ENCODE measurements at places on chromosomes 2 and 18.

GRCh38 chr2:68357605-68358337, 7.3 kb upstream of the PLEK start:
- DNase-seq, result no peak

GRCh38 chr18:76402026-76402990, 92.7 kb downstream of the ZNF516 start:
- no peak for DNase-seq

DNA sequence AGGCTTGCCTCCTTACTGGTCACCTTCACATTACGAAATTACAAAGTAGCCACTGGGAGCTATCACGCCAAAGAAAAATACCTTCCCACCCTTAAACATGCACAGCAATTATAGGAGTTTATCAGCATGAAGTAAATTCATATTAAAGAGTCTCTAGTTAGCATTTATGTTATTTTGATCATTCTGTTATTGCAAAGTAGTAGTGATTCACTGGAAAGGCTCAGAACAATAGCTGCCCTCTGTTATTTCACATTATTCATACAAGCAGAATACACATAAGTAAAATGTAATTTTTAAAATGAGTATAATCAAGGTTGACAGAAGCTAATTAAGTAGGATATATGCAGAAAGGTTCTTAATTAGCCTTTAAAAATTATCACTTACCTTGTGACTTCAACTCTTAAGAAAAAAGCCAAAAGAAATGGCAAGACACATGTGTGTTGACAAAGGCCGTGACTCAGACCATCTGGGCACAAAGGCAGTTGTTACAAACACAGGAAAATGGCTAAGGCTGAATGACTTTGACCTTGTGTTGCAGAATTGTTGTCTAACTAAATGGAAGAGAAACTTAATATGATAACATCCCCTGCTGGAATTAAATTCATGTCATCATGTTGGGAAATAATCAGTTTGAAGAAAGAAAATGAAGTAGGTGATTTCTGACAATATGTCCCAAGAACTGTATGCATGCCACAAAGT, 108.3 kb downstream of the ARL6IP6 start:
- no peak for DNase-seq

- DNase-seq, result peak; percentile 63
Observed at GRCh38 chr18:77131100-77131651, 1.4 kb downstream of the MBP start.

DNA sequence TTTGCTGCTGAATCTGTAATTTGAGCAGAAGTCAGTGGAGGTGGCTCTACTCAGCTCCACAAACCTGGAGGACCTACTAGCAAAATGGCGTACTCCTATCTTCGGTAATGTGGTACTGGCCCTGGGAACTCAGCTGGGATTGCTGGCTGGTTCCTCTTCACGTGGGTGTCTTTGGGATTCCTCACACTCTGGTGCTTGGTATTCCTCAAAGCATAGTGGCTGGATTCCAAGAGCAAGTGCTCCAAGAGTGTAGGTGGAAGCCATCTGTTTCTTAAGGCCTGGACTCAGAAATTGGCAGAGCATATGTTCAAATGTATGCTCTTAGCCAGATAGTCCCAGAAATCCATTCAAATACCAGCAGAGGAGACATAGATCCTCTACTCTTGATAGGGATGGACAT, 281.9 kb upstream of the CDH7 start:
- DNase-seq, result no peak

DNA sequence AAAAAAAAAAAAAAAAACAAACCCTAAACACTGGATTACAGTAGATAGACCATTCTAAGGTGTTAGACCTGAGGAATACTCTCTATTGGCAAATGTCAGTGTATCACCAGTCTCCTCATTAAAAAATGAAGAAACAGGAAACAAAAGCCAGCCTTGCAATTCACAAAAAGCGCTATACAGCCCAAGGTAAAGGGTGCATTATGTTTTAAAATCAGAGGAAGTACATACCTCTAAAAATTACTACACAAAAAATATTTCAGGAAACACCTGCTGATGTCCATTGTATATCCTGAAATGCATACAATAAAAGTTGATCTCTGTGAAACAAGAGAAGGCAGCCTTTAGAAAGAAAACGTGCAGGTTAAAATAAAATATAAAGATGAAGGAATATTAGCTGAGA, 54.9 kb upstream of the TSPYL6 start:
- no peak for DNase-seq

GRCh38 chr18:62436636-62437234, 86.1 kb upstream of the ZCCHC2 start:
- no peak for DNase-seq

DNA sequence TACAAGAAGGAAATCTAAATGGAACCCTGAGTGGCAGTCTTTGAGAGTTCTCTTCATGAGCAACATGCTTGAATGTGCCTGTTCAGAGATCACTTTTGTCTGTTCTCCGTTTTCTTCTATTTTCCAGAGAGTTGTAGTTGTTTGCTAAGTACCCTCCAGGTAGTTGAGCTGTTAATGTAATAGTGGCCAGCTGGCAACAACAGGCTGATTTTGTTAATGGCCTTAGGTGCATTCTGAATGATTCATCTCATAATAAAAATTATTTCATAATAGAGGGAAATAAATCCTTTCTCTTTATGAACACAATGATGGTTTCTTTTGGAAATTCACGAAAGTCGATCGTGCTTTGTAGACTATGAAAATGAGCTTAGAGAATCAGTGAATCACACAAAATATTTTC, 136.8 kb downstream of the LRP1B start:
- DNase-seq, result no peak

- no peak for DNase-seq
Observed at GRCh38 chr2:24818721-24819167, 25.5 kb downstream of the CENPO start.

- DNase-seq, result no peak
Observed at GRCh38 chr2:206700156-206700555, 18.0 kb downstream of the DYTN start.

- DNase-seq, result no peak
Observed at GRCh38 chr2:55547001-55547400, 27.5 kb downstream of the CFAP36 start.

GRCh38 chr2:56376699-56377665, 193.2 kb downstream of the CCDC85A start:
- no peak for DNase-seq

GRCh38 chr2:17830053-17831034, 14.1 kb downstream of the MSGN1 start:
- DNase-seq, result peak; percentile 66

DNA sequence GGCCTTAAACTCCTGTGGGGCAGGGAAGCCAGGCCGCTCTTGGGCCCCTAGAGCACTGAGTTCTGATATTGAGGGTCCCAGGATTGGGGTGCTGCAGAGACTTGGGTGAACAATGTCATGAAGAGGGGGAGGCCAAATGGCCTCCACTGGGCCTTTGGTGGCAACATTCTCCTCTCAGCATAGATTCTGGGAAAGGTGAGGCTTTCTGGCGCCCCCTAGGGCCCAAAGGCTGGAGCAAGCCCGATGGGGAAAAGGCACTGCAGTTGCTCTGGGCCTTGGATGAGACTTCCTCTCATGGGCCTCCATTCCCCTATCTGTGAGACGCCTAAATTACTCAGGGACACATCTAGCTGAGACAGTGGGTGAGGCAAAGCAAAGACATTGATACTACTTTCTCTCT, 84.8 kb downstream of the ACAA2 start:
- peak; percentile 66 for DNase-seq

GRCh38 chr18:76619621-76620315, 124.7 kb upstream of the ZNF516 start:
- no peak for DNase-seq

GRCh38 chr2:120735746-120736170, at the start of gene GLI2:
TSS of gene GLI2 (plus strand) at chr2:120735868. CDS start at chr2:120797321, 61,453 bp downstream.
- peak; percentile 68 for DNase-seq

GRCh38 chr2:234536178-234536965, 39.5 kb upstream of the ARL4C start:
- DNase-seq, result no peak

- no peak for DNase-seq
Observed at GRCh38 chr18:31554776-31555175, 36.9 kb upstream of the TTR start.

GRCh38 chr2:200471928-200472645, 37.8 kb downstream of the KCTD18 start:
- no peak for DNase-seq

DNA sequence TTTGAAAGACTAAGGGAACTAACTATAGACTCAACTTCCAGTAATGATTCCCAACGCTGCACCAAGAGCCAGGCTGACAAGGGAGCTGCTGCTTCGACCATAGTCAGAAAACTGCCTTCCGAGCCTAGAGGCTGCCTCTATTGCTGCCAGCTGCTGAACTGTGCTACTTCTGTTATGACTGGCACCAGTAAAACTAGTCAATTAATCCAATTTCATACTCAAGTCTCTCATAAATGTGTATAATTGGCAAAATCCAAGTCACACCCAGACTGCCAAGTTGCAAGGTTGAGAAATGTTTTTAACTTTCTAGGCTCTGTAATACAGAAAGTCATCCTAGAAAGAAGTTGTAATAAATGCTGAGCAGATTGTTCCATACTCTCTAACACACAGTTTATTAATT, 117.4 kb downstream of the SPOPL start:
- no peak for DNase-seq

- DNase-seq, result no peak
Observed at GRCh38 chr2:98580656-98581284, 27.5 kb downstream of the COA5 start.

DNA sequence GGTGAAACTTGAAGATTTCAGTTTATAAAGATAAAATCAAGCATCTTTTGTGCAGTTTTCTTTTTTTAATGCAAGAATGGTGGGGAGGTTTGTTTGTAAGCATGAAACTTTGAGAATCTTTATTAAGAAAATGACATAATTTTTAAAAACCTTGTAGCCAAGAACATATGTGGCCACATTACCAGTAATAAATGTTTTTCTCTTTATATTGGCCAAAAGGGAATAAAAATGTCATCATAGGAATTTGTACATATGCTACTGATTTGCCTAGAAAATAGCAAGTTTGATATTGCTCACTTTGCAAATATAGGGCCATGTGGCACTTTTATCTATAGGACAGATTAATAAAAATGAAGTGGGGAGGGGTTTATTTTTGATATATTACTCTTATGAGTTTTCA, 25.6 kb downstream of the METTL21A start:
- DNase-seq, result no peak

- no peak for DNase-seq
Observed at GRCh38 chr2:160494201-160494644, 616 bp upstream of the RBMS1 start.

DNA sequence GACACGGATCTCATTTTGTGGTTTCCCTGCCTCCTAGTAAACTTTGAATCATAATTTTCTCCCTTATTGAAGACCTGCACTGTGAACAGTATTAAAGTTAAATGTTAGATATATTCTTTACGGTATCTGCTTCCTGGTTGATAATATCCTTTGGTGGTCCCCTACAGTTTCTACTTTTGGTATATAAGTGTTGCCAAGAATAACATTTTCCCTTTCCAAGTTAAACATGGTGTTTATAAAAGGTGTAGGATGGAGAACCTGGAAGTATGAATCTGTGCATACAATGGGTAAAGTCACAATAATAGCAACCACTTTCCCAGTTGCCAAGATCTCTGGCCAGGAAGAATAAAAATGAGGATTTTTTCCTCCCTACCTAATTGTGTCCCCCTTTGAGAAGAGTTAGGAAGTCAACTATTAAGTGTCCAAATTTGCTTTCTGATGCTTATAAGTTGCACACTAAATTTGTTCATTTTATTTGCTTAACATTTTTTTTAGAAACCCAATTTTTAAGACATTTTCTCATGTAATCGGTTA, 201.0 kb upstream of the STK17B start:
- DNase-seq, result no peak

- DNase-seq, result no peak
Observed at GRCh38 chr2:21163213-21163612, 39.4 kb downstream of the TDRD15 start.

DNA sequence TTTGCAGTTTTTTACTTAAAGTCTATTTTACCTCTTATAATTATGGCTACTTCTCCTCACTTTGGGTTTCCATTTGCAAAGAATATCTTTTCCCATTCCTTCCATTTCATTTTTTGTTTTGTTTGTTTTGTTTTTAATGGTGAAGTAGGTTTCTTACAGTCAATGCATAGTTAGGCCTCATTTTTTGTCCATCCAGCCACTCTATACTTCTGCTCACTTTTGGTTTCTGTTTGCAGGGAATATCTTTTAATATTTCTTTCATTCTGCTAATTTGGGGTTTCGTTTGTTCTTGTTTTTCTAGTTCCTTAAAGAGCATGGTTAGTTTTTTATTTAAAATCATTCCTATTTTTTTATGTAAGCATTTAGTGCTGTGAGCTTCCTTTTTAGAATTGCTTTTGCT, 339.4 kb downstream of the GRB14 start:
- no peak for DNase-seq

GRCh38 chr2:102449370-102449974, 23.6 kb upstream of the SLC9A4 start:
- DNase-seq, result peak; percentile 65

DNA sequence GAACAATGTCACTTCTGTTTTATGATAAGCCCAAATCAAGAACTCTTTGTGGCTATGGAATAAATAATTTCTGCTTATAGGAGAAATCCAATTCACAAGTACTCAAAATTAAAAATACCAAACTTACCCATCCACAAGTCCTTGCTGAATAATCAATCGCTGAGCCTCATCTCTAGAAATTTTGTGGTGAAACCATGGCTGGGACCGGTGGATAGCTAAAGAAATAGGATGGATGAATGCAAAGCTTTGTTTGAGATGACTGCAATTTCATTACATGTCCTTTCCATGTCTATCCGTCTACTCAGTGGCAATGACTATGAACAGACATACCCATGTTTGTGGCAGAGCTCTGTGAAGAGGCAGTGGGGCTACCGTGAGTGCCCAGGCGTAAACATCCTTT, 124.4 kb downstream of the GRB14 start:
- no peak for DNase-seq

GRCh38 chr2:99106913-99107312, 34.6 kb upstream of the C2orf15 start:
- no peak for DNase-seq

GRCh38 chr2:134203175-134203574, 50.7 kb upstream of the MGAT5 start:
- no peak for DNase-seq

DNA sequence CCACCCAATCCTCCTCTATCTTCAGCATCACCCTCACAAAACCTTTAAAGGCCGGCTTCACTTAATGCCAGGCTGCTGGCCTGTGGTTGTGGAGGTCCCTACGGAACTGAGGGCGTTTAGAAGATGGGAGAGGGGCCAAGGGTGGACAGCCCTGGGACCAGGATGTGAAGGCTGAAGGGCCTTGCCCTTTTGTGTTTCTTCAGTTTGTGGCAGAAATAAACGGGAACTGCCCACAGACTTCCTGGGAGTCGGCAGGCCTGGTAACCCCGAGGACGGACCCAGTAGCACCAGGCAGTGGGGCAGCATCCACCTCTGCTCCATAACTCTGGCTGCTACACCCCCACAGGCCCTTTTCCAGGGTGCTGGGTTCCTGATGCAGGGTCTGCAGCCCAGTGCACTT, 51.3 kb downstream of the LYPD1 start:
- no peak for DNase-seq

GRCh38 chr2:215746887-215747615, 266.3 kb downstream of the MREG start:
- no peak for DNase-seq

- peak; percentile 69 for DNase-seq
Observed at GRCh38 chr2:101341901-101342624, 33.6 kb upstream of the RNF149 start.
